ENCODE measurements at places on chromosomes 2 and 18.

GRCh38 chr2:98571121-98571701 is 37.1 kb downstream of the COA5 start:
- no peak for DNase-seq

DNA sequence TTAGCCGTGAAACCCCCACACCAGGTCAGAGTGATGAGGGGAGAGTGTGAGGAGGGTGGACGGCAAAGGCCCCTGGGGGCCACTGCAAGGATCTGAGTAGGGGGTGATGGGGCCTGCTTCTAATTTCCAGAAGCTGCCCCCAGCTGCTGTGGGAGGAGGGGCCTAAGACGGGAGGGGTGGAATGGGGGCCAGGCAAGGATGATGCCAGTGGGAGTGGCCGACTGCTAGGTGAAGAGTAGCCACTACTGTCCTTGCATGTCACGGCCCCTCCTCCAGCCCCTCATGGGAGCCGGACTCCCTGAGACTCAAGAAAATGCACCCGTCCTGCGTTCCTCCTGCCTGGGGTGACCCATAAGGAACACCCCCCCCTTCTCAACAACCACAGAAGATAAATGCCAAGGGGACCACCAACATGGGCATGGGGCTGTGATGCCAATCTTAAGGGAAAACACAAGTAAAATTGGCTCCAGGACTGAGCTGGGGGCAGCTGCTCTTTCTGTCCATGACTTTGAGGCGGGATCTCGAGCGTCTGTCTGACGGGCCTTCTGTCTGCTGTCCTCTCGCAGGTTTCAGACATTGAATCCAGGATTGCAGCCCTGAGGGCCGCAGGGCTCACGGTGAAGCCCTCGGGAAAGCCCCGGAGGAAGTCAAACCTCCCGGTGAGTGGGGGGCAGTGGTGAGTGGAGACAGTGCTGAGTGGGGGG is 24.2 kb upstream of the PRLH start:
- no peak for DNase-seq

GRCh38 chr2:8566155-8566670 is 115.6 kb upstream of the ID2 start:
- no peak for DNase-seq

DNA sequence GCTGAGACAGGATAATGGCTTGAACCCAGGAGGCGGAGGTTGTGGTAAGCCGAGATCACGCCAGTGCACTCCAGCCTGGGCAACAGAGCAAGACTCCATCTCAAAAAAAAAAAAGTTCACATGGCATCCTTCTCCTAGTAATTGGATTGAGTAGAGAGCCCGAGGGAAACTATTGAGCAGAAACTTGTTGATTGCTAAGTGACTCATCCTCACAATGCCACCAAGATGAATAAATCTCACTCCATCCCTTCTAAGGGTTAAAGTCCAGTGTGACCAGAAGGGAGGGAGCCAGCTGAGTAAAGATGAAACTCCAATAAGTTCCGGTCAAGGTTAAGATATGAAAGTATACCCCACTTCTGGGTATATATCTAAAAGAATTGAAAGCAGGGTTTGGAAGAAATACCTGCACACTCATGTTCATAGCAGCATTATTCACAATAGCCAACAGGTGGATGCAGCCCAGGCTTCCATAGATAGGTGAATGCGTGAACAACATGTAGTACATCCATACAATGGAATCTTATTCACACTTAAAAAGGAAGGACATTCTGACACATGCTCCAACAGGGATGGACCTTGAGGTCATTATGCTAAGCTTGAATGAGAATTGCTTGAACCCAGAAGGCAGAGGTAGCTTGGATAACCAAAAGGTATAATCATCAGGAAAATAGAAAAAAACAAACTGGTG is 13.0 kb upstream of the FHL2 start:
- DNase-seq, result no peak

DNA sequence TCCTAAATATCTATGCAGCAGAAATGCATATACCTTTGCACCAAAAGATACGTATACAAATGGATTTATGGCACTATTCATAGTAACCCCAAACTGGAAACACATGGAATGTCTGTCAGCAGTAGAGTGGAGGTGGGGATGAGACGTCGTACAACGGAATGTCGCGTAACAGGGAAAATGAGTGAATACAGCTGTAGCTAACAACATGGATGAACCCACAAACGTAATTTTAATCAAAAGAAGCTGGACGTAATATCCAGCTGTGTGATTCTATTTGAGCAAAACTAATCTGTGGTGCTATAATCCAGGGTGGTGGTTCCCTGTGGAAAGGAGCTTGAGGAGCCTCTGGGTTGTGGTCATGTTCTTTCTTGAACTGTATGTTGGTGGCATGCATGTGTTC is 89.9 kb downstream of the MTA3 start:
- DNase-seq, result no peak

GRCh38 chr2:160139991-160140390 is 60.1 kb downstream of the ITGB6 start:
- DNase-seq, result no peak

GRCh38 chr2:26756337-26756736 is 7.7 kb upstream of the SLC35F6 start:
- DNase-seq, result no peak

DNA sequence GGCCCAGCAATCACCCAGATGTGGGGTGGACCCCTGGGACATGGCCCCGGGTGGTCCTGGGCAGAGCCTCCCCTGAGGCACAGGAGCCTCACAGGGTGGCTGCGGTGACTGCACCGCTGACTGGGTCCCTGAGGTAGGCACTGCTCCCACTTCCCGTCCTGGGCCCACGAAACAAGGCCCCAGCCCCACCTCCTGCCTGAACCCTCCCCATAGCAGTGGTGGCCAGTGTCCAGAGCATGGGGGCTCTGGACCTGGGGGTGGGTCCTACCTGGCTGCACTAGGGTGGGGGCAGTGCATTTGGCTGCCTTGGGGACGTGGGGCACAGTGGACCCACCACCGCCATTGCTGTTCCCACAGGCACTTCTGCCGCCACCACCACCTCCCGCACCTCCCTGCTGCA is 39.4 kb downstream of the TDRD15 start:
- no peak for DNase-seq

DNA sequence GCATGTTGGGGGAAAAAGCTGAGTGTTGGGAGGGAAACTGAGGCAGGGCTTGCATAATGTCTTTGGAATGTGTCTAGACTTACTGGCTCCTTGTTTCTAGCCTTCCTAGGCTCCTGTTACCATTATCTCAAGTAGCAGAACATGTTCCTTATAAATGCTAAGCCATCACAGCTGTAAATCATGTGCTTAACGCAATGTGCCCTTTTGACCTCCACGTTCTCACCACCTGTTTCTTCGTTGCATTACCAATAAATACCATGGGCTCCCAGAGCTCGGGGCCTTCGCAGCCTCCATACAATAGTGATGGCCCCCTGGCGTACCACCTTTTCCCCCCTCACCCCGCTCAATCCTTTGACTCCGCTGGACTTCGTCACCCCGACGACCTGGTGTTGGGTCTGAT is 54.0 kb upstream of the CWC22 start:
- no peak for DNase-seq

GRCh38 chr2:240235149-240235803 is 94.8 kb upstream of the OTOS start:
- DNase-seq, result no peak

GRCh38 chr2:165857876-165858275 is 63.8 kb upstream of the GALNT3 start:
- no peak for DNase-seq

GRCh38 chr2:234500394-234501006 is 3.6 kb upstream of the ARL4C start:
- no peak for DNase-seq

- no peak for DNase-seq
Observed at GRCh38 chr18:73040247-73040646, 172.5 kb upstream of the NETO1 start.

- no peak for DNase-seq
Observed at GRCh38 chr2:19654310-19655090, 247.3 kb downstream of the TTC32 start.

DNA sequence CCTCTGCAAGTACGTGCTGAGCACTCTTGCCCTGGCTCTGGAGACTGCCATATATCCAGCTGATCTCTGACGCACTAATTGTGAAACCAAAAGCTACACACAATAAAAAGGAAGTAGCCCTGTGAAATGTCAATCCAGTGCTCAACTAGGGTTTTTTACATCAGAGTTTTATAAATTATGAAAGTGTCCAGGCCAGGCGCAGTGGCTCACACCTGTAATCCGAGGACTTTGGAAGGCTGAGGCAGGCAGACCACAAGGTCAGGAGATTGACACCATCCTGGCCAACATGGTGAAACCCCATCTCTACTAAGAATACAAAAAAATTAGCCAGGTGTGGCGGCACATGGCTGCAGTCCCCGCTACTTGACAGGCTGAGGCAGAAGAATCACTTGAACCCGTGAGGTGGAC is 24.5 kb upstream of the PEX13 start:
- no peak for DNase-seq

- no peak for DNase-seq
Observed at GRCh38 chr18:58105888-58106260, 61.8 kb downstream of the NEDD4L start.

DNA sequence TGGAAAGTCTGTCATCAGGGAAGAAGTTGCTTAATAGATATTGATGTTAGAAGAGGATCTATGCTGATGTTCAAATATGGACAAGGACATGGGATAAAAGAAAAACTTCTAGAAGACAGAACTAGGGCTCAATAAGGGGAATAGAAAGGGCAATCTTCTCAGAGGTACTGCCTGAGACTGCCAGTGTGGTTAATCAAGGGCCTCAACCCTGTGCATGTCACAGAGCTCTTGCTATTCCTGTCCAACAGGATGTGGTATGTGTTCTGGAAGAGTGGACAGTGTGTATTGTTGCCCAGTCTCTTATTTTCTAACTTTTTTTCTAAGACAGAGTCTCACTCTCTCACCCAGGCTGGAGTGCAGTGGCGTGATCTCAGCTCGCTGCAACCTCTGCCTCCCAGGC is 27.8 kb upstream of the RNF125 start:
- no peak for DNase-seq

DNA sequence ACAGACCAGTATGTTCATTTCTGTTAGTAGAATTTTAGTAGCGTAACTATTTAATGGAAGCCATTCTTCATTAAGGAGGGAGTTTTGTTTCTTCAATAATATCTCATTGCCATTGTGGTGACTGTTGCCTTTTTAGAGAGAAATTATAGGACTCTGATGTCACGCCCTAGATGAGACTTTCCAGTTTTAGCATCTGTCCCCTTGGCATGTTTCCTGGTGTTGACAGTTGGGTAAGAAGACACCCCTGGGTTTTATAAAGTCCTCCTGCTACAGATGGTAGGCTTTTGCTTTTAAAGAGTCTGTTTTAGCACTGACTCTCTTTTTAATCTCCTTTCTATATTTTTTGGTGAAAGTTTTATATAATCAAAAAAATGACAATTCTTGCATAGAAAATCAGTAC is 41.9 kb downstream of the KCNJ3 start:
- DNase-seq, result no peak

DNA sequence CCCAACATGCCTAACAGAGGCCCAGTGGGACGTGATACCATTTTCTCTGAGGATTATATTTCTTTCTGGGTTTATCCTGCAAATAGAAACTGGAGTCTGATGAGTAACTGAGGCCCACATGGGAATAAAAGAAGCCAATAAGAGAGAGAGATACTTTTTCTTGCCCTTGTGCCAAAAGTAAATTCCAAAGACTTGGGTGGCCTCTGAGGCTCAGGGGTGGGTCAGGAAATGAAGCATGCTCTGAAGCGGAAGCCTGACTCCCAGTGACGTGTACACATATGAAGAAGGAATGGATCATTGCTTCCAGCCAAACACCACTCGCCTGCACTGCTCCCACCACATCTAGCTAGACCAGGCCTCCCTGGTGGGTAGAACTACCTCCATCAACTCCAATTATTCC is 273.6 kb upstream of the NCKAP5 start:
- no peak for DNase-seq

DNA sequence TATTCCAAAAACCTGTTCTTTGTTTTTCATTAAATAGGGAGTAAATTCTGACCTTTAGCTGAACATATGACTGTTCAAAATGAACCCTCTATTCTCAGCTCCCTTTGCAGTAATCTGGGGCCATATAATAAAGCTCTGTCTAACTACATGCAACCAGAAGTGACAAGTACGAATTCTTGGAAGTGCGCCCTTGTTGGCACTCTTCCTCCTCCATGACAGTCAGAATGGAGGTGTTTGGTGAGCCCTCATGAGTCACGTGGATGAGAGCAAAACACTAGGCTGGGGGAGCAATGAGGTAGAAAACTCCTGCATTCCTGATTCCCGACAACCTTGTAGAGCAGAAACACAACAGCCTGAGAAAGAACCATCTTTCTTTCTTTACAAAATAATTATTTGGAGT is 552.9 kb downstream of the FBXO15 start:
- DNase-seq, result no peak

DNA sequence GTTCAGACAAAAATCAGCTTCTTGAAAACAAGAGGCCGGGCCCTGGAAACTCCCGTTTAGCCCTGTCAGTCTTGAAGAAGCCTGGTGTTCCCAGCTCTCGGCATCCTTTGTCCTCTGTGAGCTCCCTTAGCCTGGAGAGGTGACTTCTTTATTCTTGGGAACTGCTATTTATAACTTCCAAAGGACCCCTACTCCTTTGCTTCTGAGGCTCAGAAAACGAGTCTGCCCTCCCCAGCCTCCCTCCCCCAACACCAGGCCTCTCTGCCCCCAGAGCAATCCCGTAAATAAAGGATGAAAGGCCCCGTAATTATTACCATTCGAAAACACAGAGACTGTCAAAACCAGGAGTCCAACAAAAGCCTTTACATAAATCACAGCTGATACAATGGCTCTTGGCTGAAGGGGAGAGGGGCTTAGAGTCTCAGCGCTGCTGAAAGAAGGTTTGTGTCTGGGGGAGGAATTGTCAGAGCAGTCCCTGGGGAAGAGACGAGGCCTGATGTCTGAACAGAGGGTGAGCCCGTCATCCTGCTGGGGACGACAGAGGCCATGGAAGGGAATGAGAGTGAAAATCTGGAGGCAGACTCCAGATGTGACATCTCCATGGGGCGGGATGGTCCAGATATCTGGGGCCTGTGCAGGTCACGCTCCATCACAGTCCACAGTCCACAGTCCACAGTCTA is 283.0 kb downstream of the MYCN start:
- no peak for DNase-seq

GRCh38 chr2:168849610-168850009 is 40.6 kb downstream of the SPC25 start:
- no peak for DNase-seq

DNA sequence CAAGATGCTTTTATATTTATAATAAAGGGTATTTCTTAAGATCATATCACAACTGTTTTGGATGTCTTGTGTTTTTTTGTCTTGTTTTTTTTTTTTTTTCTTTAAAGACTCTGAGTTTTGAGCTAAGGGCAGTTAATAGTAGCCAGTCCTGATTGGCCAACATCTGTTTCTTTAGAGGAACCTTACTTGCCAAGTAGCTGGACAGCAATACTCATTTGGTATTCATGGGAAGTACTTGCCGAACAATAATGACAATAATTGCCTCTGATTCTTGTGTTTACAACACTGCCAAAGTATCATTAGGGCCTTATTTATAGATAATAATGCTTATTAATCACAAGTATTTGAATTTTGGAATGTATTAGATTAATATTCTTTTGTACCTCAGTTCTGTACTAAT is 17.1 kb upstream of the POU3F3 start:
- no peak for DNase-seq
